ENCODE measurements at places on chromosomes 2 and 18.

DNA sequence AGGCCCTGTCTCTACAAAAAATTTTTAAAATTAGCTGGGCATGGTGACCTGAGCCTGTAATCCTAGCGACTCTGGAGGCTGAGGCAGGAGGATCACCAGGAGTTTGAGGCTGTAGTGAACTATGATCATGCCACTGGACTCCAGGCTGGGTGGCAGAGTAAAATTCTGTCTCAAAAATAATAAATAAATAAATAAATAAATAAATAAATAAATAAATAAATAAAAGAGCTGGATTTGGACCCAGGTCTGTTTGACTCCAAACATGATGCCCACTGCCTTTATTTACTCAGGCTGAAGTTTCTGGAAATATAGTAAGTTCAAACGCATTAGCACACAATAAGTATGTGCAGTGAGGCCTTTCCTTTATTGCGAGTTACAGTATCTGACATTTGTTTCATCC is 75.0 kb downstream of the THNSL2 start:
- DNase-seq = no peak

DNA sequence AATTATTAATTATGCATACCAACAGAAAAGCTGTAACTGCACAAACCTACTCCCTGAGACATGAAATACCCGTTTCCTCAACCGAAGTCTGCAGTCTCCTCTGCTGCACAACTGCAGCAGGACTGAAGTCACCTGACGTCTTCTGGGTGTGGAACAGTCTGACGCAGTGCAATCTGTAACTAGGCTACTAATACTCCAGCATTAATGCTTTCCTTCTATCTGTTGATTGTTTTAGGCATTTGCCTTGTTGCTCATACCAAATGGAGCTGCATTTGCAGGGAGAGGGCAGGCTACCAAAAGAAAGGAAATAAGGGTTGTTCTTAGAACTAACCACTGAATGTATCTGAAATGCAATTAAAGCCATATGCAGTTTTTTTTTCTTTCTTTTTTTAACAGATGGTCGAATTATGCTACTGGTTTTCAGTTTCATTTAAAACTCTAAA is 40.1 kb downstream of the RTN4 start:
- DNase-seq = no peak

GRCh38 chr2:237293978-237294377 is 120.0 kb downstream of the COL6A3 start:
- no peak for DNase-seq

DNA sequence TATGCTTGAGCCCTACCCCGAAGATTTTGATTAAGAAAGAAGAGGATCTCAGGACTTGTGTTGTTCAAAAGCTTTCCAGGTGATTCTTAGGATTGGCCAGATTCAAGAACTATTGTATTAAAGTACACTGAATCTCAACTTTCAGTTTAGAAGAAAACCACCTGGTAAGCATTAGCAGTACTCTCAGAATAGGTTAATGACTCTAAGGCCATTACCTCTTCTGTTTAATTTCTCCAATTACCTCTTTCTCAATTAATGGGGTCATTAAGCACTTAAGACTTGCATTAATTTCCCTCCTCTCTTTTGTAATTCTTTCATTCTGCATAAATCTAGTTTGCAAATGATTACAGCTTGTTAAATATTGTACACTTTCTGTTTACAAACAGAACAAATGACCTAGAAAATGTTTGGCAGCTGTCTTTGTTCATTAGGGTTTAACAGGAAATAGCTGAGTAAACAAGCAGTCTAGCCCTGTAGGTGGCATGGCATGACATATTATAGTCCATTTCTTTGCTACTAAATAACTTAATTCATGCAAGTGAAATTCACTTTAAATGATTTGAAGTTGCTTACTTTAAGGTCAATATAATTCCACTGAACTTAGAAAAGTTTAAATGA is 20.4 kb upstream of the TDRD15 start:
- no peak for DNase-seq

- DNase-seq = no peak
Observed at GRCh38 chr2:74792282-74792681, 41.6 kb upstream of the HK2 start.

- DNase-seq = no peak
Observed at GRCh38 chr2:120566331-120567035, 169.2 kb upstream of the GLI2 start.

DNA sequence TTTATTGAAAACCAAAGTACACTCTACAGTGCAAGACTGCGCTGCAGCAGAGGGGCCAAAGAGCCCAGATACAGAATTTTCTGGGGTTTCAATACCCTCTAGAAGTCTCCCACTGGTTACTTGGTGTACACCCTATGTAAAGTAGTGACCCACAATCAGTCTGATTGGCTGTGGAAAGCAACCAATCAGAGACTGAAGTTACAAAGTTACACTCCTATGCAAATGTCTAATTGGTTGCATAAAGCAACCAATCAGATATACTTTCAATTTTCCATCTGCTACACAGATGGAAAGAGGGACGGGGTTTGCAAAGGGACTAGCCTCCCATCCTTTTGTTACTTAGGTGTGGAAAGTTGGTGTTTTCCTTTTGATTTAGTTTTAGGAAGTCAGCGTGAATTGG is 198.9 kb upstream of the SH3BP4 start:
- no peak for DNase-seq

DNA sequence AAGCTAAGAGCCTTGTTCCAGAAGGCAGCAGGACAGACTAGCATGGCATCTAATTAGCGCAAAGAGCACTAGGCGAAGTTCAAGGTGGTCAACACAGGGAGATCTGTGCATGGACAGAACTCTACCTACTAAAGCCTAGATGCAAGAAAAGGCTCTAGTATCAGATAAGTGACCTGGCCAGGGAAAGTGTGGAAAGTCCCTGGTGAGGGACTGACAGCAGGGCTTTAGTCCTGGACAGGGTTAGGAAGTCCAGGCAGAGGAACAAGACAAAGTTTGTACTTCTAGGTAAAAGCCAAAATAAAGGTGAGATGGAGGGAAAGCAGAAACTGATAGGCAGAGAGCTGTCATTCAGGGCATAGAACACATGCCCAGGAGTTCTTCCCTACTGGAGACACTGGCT is 45.0 kb upstream of the PCBP1 start:
- no peak for DNase-seq

All from stimulated activated CD8-positive, alpha-beta memory T cell treated with anti-CD3 and anti-CD28 coated beads, Interleukin-7, amount 100 ng/mL, for 24 hours (primary cell).